ENCODE measurements at places on chromosomes 12 and 14.
A peak's percentile ranks its signal among the peaks of the same experiment; 100 is the strongest.

GRCh38 chr12:104010606-104011169, 39.3 kb downstream of the GLT8D2 start:
- no peak for DNase-seq

GRCh38 chr12:133130808-133131128, 341 bp downstream of the ZNF10 start:
- DNase-seq: no peak

GRCh38 chr14:88473791-88474190, 81.0 kb downstream of the PTPN21 start:
- no peak for DNase-seq

DNA sequence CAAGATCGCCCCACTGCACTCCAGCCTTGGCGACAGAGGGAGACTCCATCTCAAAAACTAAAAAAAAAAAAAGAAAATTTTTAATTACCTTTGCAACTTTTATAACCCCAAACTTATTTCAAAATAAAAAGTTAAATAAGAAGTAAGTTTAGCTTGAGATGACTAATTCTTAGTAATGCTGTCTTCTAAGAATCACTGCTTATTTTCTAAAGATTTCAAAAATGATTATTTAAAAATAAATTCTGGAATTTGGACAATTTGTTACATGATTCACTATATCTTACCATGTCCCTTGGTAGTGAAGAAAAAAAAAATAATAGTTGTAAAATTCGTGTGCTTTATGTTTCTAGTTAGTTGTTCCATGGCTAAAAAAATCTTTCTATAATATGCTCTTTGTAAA, 11.6 kb upstream of the HECTD1 start:
- DNase-seq: no peak

DNA sequence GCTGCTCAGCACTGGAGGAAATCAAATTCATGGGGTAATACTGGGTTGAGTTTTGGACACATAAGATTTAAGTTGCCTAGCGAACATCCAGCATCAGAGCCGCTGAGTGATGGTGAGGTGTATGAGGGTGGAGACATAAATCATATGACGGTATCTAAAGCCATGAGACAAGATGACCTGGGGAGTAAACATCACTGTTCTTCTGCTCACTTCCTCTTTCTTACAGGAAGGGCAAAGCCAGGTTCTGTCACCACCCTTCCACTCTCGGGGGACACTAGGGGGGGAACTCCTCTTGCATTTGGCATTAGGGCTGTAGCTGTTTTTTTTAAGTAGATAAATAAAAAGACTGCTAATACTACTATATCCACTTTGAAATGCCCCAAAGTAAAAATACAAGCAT, 24.0 kb downstream of the PRDM4 start:
- DNase-seq: no peak

GRCh38 chr12:42892702-42893551, 303.4 kb upstream of the PRICKLE1 start:
- no peak for DNase-seq

DNA sequence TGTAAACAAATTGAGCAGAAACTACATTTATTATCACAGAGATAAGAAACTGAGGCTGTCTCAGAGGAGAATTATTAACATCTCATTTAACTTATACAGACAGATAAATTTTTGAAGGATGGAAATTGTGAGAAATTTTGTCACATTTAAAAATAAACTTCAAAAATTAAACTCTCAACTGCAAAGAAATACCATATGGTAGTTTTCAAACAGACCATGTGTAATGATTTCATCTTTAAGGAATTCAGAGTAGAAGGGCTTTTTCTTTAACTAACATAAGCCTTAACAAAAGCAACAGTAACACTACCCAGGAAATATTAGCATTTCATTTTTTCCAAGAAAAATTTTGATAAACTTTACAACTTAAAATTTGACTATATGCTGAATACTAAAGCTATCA, 26.6 kb downstream of the NUP37 start:
- no peak for DNase-seq

DNA sequence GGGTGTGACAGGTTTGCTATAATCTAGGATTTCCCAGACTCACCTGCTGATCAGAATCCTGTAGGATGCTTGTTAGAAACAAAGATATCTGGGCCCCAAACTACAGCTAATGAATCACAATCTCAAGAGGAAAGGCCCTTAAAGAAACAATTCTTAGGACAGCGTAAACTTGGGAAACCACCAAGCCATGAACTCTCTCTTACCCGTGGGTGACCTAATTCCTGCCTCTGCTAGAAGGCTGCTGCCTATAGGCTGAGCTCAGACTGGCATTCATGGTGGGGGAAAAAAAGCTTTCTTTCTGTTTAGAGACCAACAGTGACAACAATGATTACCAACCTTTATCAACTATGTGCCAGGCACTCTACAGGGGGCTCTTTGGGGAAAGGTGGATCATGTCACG, 213.9 kb upstream of the FKBP4 start:
- DNase-seq: no peak

GRCh38 chr14:30443368-30444007, 115.5 kb upstream of the G2E3 start:
- DNase-seq: no peak

GRCh38 chr12:109871668-109872314, 8.6 kb downstream of the GLTP start:
- DNase-seq: no peak

DNA sequence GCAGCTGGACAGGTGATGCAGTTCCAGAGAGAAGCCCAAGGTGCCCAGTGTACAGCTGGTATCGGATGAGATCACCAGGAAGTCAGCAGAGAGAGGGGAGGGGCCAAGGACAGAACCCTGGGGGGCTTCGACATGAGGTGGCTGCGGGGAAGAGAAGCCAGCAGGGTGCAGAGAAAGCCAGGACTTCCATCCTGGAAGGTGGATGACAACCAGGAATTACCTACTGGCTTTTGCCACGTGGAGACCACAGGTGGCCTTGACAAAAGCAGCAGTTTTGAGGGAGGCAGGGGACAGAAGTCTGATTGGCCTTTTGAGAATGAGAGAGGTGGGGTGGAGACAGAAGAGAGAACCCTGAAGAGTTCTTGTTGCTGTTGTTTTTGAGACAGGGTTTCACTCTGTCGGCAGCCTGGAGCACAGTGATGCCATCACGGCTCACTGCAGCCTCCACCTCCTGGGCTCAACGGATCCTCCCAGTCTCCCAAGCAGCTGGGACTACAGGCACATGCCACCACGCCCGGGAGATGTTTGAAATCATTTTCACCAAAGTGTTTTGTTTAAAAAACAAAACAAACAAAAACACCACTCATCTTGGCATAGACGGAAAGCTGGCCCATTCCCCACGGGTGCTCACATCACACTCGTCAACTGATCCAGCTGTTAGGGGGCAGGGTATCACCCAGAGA, 35.2 kb downstream of the CDC42BPB start:
- no peak for DNase-seq

DNA sequence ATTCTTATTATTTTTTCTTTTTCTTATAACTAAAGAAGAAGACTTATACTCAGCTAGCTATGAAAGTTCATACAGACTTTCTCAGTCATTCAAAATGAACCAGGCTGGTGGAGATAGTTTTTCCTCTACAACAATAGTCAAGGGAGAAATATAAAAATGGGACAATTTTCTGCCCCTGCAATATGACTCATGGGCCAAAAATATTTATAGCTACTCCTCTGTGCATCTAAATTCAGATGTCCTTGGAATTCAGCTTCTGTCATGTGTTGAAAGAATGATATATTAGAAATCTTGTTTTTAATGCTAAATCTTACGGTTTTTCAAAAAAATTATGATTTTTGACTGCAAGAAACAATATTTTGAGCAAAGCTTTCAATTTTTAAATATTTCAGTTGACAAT, 237.2 kb upstream of the SYT10 start:
- no peak for DNase-seq

DNA sequence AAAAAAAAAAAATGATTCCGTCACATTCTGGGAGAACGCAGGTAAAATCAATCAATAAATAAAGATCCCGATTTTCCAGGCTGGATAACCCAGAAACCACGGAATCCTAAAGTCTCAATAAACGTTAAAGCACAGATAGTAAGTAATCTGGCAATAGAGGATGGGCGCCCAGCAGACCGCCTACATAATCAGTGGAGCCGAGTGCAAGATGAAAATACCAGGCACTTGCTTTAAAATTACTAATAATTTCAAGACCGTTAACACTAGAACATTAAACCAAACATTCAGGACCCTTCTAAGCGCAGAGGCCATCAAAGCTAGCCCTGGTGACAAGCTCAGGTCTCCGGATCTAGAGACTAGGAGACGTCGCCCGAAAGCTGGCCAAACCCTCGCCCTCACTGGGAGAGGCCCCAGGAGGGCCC, 1.2 kb upstream of the DCAF11 start:
- DNase-seq: no peak

- no peak for DNase-seq
These were observed 42.6 kb downstream of the GALNT8 start for GRCh38 chr12:4762773-4763172.

- no peak for DNase-seq
These were observed 51.6 kb upstream of the HOXC13 start for GRCh38 chr12:53887006-53887405.

DNA sequence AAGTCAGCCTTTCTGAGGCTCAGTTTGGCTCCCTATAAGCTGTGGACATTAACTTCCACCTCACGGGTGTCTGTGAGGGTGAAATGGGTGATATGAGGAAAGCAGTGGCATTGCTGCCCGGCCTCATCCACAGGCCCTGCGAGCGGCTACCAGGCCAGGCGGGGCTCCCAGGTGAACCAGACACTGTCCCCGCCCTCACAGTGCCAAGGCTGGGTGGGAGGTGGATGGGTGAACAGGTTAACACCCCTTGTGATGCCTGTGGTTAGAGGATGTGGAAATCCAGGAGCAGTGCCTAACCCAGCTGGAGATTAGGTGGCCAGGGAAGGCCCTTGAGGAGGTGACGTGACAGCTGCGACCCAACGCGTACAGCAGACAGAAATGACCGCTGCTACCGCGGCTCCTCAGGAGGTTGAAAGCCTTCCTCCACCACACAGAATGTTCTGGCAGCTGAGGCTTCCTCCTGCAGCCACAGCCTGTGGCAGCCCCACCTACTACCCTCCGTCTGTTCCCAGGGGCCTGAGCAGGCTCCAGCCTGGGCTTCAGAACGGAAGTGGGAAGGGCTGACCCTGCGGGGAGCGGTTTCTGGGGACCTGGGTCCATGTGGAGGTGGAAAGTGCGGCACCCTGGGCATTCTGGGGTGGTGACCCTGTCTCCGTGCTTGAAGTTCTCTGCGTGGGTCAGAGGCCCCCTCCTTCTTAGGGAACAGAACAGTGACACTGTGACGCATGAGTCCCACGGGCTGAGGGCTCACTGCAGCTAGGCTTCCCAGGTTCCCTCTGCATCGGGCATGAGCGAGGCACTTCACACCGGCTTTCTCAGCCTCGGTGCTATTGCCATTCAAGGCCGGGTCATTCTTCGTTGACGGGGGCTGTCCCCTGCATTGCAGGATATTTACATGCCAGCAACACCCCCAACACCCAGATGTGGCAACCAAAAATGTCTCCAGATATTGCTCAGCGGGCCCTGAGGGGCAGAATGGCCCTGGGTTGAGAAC, 9.7 kb downstream of the MMAB start:
- DNase-seq: no peak

- DNase-seq: no peak
These were observed 152.0 kb upstream of the AVPR1A start for GRCh38 chr12:63302941-63303536.

GRCh38 chr12:46872135-46872534, 46.3 kb upstream of the SLC38A4 start:
- DNase-seq: no peak

DNA sequence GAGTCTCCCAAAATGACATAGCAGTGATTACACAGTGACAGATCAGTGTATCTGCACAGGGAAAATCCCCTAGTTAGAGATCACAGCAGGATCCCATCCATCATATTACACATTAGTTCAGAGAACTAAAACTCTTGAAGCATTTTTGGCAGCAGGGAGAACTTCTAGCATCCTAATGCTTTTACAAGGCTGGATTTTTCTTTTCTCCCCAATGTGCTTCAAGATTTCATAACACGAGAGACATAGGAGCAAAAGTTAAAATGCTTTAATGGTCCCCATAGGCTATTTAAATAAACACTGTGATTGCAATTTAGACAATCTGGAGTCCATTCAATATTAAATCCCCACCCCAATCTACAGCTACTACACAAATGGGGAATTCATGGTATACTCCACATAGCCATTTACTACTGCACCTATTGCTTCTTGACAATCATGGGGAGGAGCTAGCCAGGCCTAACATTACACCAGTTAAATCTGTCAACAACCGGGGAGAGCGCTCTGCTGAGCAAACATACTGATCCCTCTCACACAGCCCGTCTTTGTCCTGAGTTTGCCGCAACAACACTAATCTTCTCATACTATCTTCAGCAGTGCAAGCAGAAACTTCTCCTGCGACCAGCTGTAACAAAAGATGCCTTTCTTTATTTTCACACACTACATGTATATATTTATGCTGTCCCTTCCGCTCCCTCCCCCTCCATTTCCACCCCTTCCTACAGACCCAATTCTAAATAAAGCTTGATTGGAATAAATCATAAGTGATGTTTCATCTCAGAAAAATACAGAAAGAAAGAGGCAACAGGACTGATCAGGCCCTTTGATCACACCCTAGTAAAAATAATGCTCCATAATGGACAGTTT, 120.3 kb upstream of the SOX5 start:
- no peak for DNase-seq

GRCh38 chr12:40828593-40828990, 136.4 kb downstream of the CNTN1 start:
- DNase-seq: no peak

GRCh38 chr14:106372870-106373652, 846.7 kb downstream of the TMEM121 start:
- DNase-seq: peak; percentile 64

- no peak for DNase-seq
These were observed 10.3 kb downstream of the KIF26A start for GRCh38 chr14:104148433-104149277.

- no peak for DNase-seq
These were observed 74.1 kb downstream of the FLRT2 start for GRCh38 chr14:85604021-85604420.

DNA sequence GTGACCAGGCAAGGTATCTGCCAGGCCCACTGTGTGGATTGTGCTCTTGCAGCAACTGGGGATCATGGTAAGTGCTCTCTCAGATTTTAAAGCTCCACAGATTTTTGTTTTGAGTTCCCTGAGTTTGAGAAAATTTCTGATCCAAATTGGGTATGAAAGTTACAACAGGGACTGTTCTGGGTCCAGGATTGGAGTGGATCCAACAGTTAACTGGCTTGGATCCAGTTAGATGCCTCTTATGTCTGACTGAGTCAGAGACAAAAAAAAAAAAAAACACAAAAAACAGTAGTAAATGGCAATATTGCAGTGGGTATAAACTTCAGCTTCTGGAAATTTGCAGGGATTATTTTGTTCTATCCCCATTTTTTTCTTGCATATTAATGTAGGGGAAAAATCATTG, 598.8 kb downstream of the C12orf50 start:
- no peak for DNase-seq

DNA sequence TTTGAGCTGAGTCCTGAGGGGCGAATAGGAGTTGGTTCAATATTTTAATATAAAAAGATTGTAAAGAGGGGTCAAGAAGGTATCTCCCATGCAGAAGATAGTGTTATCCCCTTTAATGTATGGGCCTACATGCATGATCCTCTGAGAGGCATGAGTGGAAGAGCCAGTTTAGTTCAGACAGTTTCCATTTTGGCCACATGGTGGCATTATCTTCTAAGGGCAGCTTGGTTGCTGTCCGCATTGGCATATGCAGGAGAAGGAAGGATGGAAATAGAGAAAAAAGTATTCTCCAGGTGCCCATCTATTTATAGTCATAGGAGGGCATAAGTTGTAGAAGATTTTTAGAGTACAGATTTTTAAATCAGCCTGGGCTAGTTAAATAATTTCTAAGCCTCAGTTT, 5.4 kb downstream of the SAMD4A start:
- DNase-seq: no peak

GRCh38 chr12:41188841-41189394, 798 bp downstream of the PDZRN4 start:
- DNase-seq: no peak

Measured in stimulated activated CD4-positive, alpha-beta T cell treated with anti-CD3 and anti-CD28 coated beads, Interleukin-1b, Interleukin-23, amount 100 ng/mL, for 1 hour (primary cell).